ENCODE measurements at places on chromosomes 2 and 18. TPM values are rescaled to one million over a fixed set of nuclear protein-coding genes. Genes with fewer than 3 reads are reported as not detected.

GRCh38 chr2:58120626-58121229 lies 74.1 kb downstream of the VRK2 start:
- no peak for DNase-seq

CHRNA1 gene
- polyA plus RNA-seq = 158 TPM

GRCh38 chr2:121372082-121372481 lies 87.1 kb upstream of the TFCP2L1 start:
- DNase-seq = no peak

DNA sequence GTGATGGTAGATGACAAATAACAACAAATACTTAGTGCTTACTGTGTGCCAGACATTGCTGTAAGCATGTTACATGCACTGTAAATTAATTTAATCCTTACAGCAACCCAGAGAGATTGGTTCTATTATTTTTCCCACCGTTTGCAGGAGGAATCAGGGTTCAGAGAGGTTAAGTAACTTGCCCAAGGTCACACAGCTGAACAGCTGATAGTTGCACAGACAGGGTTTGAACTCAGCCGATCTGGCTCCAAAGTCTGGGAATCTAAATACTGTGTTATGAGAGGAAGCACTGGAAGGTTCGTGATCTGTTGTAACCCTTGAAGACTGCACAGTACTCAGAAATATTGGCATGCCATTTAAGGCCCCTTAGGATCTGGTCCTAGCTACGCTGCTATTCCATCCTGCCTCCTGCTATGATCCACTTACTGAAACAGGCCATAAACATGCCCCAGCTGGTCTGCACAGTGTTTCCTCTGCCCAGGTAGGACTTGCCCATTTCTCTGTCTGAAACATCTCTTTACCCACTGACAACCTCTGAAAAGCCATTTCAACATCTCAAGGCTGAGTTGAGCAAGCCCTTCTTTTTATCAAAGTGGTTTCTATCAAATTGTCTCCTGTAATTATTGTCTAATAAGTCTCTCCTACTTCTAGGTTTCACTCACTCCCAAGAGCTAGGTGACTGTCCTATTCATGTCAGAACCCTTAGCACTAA lies 40.4 kb upstream of the MRPL33 start:
- no peak for DNase-seq

- DNase-seq = no peak
These were observed 22.1 kb downstream of the CIB4 start for GRCh38 chr2:26619096-26619495.

- no peak for DNase-seq
These were observed 219.5 kb upstream of the SLC39A10 start for GRCh38 chr2:195437521-195437920.

PREPL gene
- 177 TPM for polyA plus RNA-seq

DNA sequence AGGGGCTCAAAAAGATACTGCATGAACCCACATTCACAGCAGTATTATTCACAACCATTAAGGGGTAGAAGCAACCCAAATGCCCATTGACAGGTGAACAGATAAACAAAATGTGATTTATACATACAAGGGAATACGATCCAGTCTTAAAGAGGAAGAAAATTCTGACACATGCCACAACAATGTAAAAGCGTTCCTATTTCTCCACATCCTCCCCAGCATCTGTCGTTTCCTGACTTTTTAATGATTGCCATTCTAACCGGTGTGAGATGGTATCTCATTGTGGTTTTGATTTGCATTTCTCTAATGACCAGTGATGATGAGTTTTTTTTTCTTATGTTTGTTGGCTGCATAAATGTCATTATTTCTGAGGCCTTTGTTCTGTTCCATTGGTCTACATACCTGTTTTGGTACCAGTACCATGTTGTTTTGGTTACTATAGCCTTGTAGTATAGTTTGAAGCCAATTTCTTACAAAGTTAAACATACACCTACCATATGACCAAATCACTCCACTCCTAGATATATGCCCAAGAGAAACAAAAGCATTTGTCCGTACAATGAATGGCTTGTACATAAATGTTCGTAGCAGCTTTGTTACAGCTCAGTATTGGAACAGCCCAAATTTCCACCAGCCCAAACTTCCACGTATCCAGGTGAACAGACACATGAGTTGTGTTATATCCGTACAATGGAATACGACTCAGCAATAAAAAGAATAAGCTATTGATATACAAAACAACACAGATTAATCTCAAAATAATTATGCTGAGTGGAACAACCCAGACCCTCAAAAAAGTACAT lies 85.1 kb downstream of the TMEM131 start:
- DNase-seq = no peak

CNDP1 gene
- polyA plus RNA-seq = 0.13 TPM

- no peak for DNase-seq
These were observed 25.1 kb upstream of the TXNDC2 start for GRCh38 chr18:9860682-9861081.

GRCh38 chr18:57785751-57786437 lies 17.2 kb downstream of the ATP8B1 start:
- DNase-seq = no peak

DNA sequence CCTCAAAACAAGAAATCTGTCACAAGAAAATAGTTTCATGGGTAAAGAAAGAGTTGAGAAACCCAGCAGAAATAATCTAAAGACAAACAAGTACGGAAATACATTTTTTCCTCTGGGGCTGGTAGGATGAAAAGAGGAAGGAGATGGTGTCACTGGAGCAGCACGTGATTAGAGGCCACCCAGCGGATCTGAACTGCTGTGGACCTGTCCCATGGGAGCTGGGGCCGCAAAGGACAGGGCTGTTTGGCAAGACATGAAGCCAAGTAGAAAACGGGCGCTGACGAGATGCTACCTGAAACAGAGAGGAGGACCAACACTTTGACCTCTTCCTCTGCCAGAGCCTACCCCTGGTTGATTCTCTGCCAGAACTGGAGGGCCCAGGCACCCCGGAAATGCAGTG lies 295.4 kb upstream of the ATP5MC3 start:
- no peak for DNase-seq

ST6GAL2 gene
- 2.5 TPM for polyA plus RNA-seq

CSRNP3 gene
- 9.4 TPM for polyA plus RNA-seq

DNA sequence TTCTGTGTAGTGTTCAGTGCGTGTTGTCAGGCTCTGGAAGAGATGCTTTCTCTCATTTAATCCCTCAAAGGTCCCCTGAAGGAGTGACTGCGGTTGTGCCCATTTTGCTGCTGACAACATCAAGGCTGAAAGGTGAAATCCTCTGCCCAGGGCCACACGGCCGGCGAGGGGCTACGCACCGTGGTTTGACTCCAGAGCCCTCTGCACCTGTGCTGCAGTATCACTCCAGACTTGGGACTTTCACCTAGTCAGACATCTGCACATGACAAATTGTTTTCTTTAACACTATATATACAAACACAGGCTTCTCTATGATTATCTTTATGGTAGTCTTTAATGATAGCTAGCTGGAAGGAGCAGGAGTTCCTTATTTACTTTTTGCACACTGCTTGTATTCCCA lies 90.2 kb downstream of the ARMC9 start:
- DNase-seq = no peak

Data from forelimb muscle (tissue), 1 donor.